Activated T-helper 1 cell treated with anti-CD3 and anti-CD28 coated beads, Interleukin-2, amount 50 U/mL, for 16 hours (primary cell): ENCODE measurements at places on chromosomes 5 and 9.

DNA sequence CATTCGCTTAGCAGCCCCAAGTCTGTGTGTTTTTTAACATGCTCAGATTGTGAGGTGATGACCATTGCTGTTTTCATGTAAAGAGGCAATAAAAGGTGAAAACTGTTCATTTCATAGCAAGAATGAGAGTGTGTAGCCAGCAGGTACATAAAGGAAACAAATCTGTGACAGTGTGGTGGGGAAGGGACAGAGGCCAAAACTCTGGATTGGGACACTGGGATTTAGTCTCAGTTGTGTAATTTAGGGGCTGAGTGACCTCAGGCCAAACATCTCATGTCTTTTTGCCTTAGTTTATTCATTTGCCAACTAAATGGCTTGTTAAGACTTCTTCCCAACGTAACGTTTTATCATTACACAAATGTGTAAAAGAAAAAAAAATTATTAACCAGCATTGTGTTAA lies 47.0 kb downstream of the KCNN2 start:
- no peak for DNase-seq

DNA sequence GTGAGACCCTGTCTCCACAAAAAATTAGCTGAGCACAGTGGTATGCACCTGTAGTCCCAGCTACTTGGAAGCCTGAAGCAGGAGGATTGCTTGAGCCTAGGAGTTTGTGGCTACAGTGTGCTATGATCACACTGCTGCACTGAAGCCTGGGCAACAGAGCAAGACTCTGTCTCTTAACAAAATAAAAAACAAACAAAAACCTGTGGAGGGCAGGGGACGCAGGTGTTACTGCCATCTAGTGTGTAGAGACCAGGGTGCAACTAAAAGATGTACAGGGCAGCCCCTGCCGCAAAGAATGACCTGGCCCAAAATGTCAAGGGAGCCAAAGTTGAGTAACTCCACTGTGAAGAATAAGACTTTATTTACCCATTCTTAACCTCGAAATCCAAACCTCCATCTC lies 27.1 kb downstream of the ASPN start:
- DNase-seq, result no peak

DNA sequence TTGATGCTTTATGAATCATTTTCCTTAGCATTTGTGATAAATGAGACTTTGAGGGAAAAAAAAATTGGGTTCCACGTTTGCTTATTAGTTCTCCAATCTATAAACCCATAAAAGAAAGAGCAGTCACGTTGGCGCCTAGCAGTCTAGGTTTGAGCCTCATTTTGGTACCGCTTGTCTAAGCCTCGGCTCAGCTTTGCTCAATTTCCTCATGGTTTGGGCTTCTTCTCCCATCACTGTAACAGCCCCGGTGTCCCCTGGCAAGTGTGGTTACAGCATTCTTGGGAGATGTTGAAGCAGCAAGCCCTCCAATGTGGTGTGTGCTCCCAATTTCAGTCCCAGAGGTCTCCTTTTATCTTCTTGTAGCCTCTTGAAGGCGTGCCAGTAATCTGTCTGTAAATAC lies 578.4 kb downstream of the CDK5RAP2 start:
- no peak for DNase-seq

- DNase-seq, result no peak
Observed at GRCh38 chr9:88379352-88379751, 8.9 kb upstream of the SPIN1 start.

GRCh38 chr9:133974631-133975341 lies 17.3 kb downstream of the VAV2 start:
- no peak for DNase-seq

DNA sequence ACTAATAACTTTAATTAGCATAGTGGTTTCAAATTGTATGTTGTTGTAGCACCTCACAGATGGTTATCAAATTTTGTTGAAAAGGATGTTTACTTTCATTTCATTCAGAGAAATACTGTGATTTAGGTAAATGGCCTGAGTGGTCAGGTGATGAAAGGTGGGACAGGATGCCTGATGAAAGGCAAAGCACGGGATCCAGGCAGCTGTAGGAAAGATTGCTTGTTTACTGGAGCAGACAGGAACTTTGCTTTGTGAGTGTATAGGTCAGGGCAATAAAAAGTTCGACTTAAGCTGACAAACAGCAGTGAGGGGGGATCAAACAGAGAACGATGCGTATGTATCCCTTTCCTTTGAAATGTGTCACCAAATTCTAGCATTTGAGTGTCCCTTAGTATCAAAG lies 19.0 kb downstream of the KIAA1958 start:
- DNase-seq, result no peak

- no peak for DNase-seq
Observed at GRCh38 chr9:105248691-105249090, 4.2 kb downstream of the SLC44A1 start.

DNA sequence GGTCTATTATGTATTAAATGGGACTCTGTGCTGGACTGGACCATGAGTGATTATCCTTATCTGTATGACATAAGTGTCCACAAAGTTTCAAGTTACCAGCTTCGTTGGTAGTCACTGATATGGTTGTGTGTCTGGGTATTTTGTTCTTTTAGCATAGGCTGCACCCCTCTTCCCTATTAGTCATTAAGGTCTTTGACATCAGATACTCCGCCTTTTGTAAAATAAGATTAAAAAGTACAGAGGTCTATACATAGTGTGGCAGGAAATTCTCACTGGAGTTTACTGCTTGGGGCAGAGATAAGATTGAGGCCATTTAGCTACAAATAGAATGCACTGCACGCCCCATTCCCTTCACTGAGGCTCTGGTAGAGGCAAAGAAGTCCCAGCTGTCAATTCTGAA lies 99.4 kb downstream of the TMEM215 start:
- DNase-seq, result no peak

- DNase-seq, result no peak
Observed at GRCh38 chr5:14250084-14250695, 107.0 kb downstream of the TRIO start.

- DNase-seq, result no peak
Observed at GRCh38 chr5:91136271-91136670, 246.8 kb downstream of the ARRDC3 start.

- DNase-seq, result no peak
Observed at GRCh38 chr9:6215562-6215961, at the start of gene IL33. Gene IL33 (plus strand): TSS chr9:6215807. CDS start chr9:6241695, 25,888 bp downstream.

GRCh38 chr9:109203761-109204360 lies 36.8 kb upstream of the FRRS1L start:
- no peak for DNase-seq

- DNase-seq, result no peak
Observed at GRCh38 chr9:95147452-95148207, 169.9 kb downstream of the FANCC start.

DNA sequence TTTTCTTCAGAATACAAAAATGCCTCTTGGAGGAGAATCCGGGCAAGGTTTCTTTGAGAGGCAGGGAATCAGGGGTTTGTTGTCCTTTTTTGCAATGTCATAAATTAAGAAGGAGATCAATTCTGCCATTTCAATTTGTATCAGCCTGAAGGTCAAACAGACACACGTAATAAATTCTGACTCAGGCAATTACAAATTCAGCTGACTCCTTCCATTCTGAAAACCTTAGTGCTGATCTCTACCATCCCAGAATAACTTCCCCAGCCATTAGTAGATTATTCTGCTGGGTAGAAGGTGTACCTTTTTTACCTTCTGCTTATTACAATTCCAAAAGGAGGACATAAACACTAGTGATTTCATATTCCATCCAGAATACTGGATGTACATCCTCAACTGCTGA lies 516.6 kb downstream of the AGTPBP1 start:
- DNase-seq, result no peak

- DNase-seq, result no peak
Observed at GRCh38 chr5:65981548-65981947, 55.2 kb downstream of the ERBIN start.

DNA sequence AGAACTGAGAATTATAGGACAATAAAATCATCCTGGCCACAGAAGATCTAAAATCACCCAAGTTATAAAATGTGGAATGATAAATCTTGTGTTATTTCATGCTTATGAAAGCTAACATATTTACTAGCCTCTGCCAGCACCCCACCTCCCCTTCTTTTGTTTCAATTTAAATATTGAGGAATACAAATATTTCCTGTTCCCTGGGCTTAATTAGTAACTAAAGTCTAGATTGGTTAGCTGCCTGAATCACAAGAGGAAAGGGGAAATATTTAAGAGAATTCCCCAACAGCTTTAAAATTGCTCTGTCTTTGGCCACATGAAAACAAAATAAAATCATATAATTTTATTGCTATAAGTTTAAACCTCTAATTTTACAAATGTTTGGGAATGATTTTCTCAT lies 287.0 kb downstream of the PRELID2 start:
- DNase-seq, result no peak

DNA sequence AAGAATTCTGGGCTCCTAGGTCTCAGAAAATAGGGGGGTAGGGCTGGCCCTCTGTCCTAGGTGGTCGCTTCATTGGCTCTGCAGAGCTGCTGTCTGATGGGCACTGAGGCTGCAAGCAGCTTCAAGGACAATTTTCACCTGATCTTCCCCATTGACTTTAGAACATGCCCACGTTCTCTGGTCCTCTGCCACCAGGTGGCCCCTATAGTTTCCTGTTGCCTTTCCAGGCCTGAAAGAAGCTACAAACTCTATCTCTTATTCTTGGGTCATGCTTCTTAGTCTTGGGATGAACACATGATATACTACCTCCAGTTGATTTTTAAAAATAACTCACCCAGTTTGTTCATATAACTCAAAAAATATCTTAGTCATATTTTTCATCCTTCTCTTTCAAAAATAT lies 26.3 kb downstream of the SPZ1 start:
- DNase-seq, result no peak

GRCh38 chr5:147445090-147445489 lies 64.8 kb downstream of the DPYSL3 start:
- DNase-seq, result no peak

DNA sequence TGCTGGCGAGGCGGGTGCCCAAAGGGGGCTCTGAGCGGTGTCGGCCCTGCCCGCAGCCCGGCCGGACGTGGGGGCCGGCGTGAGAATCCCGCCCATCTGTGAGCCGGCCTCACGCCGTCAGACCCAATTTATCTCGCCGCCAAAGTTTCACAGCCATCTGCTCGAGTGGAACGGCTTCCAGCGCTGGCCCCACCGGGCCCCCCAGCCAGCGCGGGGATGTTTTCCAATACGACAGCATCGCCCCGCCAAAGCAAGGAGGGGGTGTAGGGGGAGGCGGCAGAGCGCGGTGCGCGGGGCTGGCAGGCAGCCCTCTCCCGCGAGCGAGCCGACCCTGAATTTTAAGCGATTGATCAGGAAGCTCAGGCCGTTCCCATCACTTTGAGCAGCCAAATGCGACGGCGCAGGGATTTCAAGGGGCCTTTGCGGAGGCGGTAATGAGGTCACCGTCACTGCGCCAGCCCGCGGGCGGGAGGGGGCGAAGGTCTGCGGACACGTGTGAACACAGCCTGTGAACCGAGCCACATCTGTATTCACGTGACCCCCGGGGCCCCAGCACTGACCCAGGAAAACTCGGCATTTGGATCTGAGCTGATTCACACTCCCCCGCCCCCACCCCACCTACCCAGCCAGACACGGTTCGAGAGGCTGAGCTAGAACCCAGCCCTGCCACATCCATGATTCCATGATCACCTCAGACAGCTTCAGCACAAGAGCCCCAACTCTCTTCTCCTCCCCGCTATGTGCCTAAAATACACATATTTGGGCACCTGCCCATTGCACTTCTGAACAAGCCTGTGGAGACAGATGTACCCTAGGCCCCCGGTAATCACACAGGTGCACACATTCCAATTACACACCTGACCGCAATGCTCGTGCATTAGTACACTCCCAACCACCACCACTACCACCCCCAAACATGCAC lies 47.8 kb upstream of the PSD2 start:
- DNase-seq, result no peak

DNA sequence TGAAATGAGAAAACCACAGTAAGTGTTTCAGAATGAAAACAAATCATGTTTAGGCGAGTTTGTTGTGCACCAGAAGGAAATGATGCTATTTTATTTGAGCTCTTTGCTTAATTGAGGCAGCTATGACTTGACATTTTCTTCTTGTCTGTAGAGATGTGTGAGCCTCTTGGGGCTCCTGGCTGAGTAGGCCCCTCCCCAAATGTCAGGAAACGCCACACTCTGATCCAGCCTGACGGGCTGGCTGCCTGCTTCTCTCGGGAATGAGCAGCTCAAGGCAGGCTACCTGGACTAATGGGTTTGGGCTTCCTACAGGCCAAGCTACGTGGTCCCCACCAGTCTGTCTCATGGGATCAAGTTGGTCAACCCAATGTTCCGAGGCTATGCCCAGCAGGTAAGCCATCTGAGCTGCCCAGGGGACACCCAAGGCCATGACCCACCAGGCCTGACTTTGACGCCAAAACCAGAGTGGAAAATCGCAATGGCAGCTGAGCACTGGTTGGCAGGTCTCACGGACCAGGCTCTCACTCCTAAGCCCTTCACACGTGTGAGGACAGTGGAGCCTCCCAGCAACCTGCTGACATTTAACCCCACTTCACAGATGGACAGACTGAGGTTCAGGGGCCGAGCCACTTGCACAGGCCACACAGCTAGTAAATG lies 29.9 kb downstream of the USP20 start:
- DNase-seq, result no peak
